ENCODE measurements at places on chromosomes 11 and 22. TPM values are rescaled to one million over a fixed set of nuclear protein-coding genes. Genes with fewer than 3 reads are reported as not detected.

EWSR1 gene
- 205 TPM for total RNA-seq

ZC3H12C gene
- 13.5 TPM for total RNA-seq

OR10A2 gene
- total RNA-seq, result not detected

CHST1 gene
- total RNA-seq, result 2.3 TPM

RFPL3 gene
- not detected for total RNA-seq

MMP8 gene
- not detected for total RNA-seq

CCDC90B gene
- 67.4 TPM for total RNA-seq

RAB36 gene
- 5.7 TPM for total RNA-seq

ANKRD13D gene
- 36.6 TPM for total RNA-seq

TMPRSS13 gene
- total RNA-seq, result not detected

UBQLN3 gene
- total RNA-seq, result not detected

POTEH gene
- not detected for total RNA-seq

CCDC117 gene
- 14.1 TPM for total RNA-seq

MMP7 gene
- total RNA-seq, result 333 TPM

CLNS1A gene
- 115 TPM for total RNA-seq

BLID gene
- not detected for total RNA-seq

GSTT2B gene
- 3.8 TPM for total RNA-seq

OR4D5 gene
- total RNA-seq, result not detected

PISD gene
- total RNA-seq, result 83.3 TPM

MRGPRF gene
- 1.2 TPM for total RNA-seq

OR4C11 gene
- total RNA-seq, result not detected

UPK3A gene
- total RNA-seq, result not detected

HIPK3 gene
- total RNA-seq, result 45.0 TPM

PYGM gene
- total RNA-seq, result 0.27 TPM

CDC42BPG gene
- 12.8 TPM for total RNA-seq

APOBEC3H gene
- not detected for total RNA-seq

PRAME gene
- total RNA-seq, result 3.7 TPM

NAALAD2 gene
- total RNA-seq, result 0.88 TPM

ISX gene
- total RNA-seq, result not detected

NLRP14 gene
- total RNA-seq, result not detected

POU2AF2 gene
- not detected for total RNA-seq

C22orf42 gene
- not detected for total RNA-seq

SLC5A1 gene
- 0.55 TPM for total RNA-seq

APOA4 gene
- total RNA-seq, result not detected

BIRC3 gene
- total RNA-seq, result 10.0 TPM

CARNS1 gene
- 0.21 TPM for total RNA-seq

FXYD6 gene
- total RNA-seq, result 83.4 TPM

IFTAP gene
- 20.1 TPM for total RNA-seq

OR51F2 gene
- not detected for total RNA-seq

MMP10 gene
- total RNA-seq, result 8.7 TPM

IL18BP gene
- 6.4 TPM for total RNA-seq

Data from kidney epithelial cell (primary cell).